ENCODE measurements at places on chromosomes 1 and 21. TPM values are rescaled to one million over a fixed set of nuclear protein-coding genes. Genes with fewer than 3 reads are reported as not detected.

The CTBS gene
- total RNA-seq: 14.7 TPM

The ATP1A1 gene
- total RNA-seq: 641 TPM

The DPT gene
- total RNA-seq: 11.4 TPM

The ZSWIM5 gene
- 4.8 TPM for total RNA-seq

The NKAIN1 gene
- total RNA-seq: 1.1 TPM

The STIL gene
- 6.6 TPM for total RNA-seq

The S100B gene
- 4.2 TPM for total RNA-seq
